Activated CD4-positive, CD25-positive, alpha-beta regulatory T cell treated with anti-CD3 and anti-CD28 coated beads, Interleukin-2, amount 50 U/mL, for 72 hours (primary cell): ENCODE measurements at places on chromosomes 1 and 21.

DNA sequence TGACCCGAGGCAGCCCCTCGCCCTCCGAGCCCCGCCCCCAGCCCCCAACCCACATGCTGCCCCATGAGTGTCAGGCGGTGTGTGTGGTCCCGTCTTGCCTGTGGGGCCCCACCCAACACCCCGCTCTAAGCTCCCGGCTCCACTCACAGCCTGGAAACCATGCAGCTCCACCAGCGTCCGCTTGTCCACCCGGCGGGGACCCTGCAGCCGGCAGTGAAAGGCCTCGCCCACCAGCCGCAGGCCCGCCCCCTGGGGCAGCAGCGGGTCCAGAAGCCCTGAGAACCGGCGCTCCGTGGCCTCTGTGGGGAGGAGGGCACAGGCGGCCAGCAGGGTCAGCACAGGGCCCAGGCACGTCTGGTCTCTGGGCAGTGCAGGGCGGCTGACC, 2.7 kb downstream of the C1QTNF12 start:
- DNase-seq = no peak

GRCh38 chr21:32529679-32530078, 55.6 kb downstream of the TCP10L start:
- no peak for DNase-seq

DNA sequence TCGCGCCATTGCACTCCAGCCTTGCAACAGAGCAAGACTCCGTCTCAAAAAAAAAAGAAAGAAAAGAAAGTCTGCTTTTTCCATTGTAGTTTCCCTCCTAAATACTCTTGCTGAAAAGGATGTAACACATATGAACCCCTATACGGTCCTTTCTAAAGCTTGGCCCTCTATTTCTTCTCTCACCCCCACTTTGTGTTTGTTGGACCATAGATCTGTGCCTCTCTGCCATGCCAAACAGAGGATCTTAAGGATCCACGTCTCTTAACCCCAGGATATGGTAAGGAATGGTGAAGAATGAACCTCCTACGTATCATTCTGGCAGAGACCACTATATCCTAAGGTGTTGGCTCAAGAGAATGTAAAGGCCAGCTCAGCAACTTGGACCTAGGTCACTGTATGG, 18.7 kb upstream of the LAX1 start:
- DNase-seq = no peak

GRCh38 chr1:217892750-217893149, 261.6 kb downstream of the SPATA17 start:
- no peak for DNase-seq

DNA sequence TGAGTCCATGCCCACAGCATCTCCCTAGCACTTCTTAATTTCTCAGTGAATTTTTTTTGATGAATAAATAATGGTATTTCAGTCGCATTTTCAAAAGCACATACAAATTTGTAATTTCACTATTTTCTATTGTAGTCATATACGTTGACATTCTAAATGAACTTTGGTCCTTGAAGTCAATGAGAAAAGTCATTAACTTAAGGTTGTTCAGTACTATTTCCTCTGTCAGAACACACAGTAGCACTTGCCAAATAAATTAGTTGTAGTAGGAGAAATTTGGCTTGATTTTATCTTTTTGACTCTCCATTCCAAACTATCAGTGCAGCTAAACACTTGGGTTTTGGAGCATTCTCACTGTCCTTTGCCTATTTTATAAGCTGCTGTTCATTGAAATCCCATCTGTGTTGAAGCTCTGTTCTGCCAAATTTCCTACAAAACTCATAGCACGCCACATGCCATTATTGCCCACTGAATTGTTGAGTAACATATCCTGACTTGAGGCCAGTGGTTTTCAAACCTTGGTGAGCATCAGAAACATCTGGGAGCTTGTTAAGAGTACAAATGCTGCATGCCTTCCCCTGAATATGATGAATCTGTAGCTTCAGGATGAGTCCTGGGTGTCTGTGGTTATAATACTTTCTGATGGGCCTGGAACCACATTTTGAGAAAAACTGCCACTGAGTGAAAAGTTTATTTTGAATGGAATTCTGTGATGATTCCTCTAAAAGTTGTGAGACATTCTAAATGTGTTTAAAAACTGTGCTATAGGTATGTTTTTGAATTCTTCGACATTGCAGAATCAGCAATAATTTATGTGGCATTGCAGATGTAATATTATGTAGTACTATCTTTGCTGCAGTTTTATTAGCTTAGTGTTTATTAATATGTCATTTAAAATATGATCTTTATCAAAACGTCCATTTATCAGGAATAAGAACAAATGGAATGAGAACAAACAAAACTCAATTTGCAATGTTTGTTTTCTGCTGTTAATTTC, 78.9 kb downstream of the DNM3 start:
- no peak for DNase-seq

DNA sequence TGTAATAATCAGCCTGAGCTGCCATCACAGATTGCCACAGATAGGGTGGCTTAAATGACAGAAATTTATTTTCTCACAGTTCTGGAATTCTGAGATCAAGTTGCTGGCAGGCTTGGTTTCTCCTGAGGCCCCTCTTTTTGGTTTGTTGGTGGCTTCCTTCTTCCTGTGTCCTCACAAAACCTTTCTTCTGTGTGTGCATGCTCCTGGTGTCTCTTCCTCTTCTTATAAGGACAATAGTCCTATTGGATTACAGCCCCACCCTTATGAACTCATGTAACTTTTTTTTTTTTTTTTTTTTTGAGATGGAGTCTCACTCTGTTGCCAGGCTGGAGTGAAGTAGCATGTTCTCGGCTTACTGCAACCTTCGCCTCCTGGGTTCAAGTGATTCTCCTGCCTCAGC, 41.0 kb upstream of the F3 start:
- no peak for DNase-seq

- DNase-seq = no peak
These were observed 486.3 kb downstream of the TTLL7 start for GRCh38 chr1:83512373-83513193.

DNA sequence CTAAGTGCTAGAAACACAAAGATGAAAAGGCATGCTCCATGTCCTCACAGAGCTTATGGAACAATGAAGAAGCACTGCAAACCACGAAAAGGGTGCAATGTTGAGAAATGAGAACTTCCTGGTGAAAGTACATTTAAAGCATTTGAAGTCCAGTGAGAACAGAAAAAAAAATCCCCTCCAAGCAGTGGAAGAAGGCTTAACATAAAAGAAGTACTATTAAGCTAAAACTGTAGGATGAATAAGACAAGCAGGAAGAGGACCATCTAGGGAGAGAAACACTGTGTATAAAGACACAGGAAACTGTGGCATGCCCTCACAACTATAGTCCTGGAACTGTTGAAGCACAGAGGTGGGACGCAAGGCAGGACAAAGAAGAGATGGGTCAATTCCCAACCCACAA, 10.0 kb downstream of the TP53BP2 start:
- DNase-seq = no peak

GRCh38 chr1:243837907-243838535, 12.0 kb downstream of the AKT3 start:
- DNase-seq = no peak

DNA sequence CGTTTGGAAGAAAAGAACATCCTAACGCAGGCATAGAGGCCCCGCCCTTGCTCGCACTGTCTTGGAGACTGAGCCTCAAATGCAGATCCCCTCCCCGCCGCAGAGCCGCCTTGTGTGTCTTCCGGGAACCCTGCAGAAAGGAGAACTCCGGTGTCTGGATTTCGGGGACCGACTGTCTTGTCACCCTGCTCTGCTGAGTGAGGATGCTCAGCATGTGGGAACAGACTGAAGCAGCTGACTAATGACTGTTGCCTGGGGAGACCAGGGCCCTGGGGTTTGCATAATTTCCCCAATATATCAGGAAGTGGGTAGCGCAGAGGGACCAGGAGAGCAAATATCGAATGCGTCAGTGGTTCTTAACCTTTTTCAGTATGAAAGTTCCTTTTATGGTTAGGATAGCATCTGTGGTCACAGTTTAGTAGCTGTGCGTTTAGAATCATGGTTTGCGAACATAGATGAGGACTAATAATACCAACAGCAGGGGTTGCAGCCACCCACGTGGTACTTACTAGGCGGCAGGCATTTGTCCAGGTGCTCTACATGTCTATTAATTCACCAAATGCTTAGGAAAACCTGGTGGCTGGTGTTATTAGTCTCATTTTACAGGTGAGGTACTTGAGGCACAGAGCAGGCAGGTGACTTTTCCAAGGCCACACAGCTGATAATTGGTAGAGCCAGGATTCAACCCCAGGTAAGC, 14.3 kb downstream of the GPR137B start:
- DNase-seq = peak; percentile 38

- no peak for DNase-seq
These were observed 489 bp downstream of the CELSR2 start for GRCh38 chr1:109249654-109250401.

GRCh38 chr1:176719447-176719846, 256.5 kb downstream of the PAPPA2 start:
- DNase-seq = no peak

DNA sequence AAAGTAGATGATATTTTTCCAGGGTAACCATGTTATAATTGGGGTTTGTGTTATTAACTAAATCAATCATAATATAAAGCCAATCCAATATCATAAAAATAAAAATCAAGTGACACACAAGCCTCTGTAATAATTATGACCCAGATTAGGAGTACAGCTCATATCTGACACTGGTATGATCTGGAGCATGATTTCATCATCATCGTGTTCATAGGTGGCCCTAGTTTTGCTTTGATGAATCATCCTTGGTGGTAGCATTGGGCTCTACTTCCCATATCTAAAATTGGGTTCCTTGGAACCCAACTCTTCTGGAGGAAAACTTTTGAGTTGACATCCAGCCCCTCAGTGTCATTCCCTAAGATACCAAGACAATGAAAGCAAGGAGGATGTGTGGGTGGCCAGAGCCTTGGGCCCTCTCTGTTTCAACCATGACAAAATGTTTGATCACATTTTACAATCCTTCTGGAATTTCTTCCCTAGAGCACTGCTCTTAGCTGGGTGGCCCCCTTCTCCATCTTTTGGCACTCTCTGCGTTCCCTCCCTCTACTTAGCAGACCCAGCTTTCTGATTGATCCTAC, 37.0 kb upstream of the ENAH start:
- DNase-seq = no peak

DNA sequence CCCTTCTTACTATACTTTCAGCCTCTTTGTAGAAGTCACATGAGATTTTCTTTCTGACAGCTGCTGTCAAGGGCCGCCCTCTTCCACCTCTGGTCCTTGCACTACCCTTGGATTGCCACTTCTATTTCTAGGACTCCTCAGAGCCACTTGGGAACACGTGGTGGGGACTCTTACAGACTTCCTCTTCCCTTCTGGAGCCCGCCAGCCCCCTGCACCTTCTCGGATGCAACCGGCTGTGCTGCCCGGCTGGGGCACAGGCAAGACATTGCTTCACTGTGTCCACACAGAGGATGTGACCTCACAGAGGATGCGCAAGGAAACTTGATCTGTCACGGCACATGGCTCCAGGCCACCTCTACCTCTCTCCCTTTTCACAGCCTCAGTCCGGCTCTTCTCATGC, 2.4 kb upstream of the IKBKE start:
- no peak for DNase-seq
